ENCODE measurements at places on chromosomes 11 and 22.

DNA sequence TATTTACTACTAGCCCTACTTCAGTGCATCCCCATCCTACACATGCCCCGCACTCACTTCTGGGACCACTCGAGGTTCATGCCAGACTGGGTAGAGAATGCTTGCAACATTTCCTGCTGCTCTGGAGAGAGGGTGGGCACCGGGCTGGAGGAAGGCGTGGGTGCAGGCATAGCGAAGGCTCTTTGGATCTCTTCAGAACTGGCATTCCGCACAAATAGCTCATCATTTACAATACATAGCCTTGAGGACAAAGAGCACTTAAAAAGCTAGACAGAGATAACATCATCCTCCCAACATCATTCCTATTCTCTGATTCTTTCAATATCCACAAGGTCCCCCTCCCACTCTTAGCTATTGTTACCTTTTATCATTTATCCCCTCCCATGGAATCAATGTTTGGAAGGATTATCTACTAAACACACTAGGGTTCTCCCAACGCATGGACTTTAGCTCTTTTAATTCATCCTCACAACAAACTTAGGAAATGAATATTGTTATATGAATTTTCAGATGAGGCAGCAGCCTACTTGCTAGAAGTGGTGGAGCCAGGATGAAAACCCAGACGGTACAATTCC is 2.5 kb upstream of the TMEM223 start:
- DNase-seq: no peak

GRCh38 chr11:47991266-47991830 is 11.0 kb downstream of the PTPRJ start:
- DNase-seq: no peak

DNA sequence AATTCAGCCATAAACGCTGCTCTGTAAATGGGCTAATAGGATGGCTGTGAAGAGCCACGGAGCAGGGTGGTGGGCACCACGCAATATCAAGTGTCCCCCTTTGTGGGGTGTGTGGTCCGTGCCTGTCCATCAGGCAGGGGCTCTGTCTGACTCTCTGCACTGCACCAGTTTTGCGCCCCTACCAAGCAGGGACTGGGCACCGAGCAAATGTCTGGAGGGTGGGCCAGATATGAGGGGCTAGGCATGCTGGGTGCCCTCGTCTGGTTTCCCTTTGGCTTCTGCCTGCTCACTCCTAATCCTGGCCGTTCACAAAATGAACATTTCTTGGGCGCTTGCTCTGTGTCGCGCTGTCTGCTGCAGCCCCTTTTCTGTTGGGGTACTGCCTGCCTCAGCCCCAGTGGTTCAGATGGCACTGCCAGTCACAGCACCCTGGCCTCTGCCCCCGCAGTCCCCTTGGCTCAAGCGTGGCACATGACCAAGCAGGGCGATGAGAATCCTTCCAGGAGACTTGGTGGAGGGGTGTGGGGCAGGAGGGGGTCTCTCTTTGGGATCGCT is 37.1 kb upstream of the CELSR1 start:
- DNase-seq: no peak

DNA sequence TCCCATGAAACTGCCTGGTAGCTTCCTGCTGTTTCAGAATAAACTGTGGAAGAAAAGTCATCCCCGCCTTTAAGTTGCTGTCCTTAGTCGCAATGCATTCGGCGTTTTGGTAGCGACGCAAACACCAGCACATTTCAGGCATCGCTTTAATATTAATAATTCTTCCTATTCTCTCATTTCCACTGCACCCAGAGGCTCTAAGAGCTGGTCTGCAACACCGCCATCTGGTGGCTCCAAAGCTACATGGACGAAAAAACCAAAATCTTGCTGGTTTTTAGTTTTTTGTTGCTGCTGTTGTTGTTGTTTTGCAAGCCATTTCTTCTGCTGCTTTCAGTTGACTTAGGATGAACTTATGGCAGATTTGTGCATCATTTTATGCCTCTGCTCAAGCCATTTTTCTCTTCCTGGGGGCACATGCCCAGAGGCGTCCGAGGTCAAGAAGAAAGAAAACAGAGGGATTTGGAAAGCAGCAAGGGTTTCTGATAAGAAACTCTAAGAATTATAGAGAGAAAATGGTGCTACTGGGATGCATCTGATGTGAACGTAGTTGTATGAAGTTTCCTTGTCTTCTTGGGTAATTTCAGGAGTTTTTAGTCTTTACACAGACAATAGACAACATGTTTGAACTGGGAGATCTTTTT is 345.4 kb upstream of the KIRREL3 start:
- DNase-seq: peak; percentile 9

DNA sequence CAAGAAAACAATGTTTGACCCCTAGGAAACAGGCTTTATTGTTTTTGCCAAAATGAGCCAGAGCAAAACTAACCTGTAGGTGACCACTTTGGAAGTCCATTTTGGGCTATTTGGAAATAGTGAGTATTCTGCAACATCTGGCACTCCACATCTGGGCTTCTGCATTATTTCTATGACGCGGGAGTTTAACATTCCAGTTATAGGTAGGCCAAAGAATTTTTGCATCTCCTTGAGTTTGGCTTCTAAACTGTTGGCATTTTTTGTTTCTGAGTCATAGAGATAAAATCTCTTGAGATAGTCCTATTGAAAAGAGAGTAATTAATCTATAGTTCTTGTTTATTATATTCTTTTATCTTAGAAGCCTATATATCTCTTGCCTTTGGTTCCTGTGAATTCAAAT is 2.9 kb downstream of the MMP7 start:
- peak; percentile 33 for DNase-seq

- no peak for DNase-seq
These were observed 66.0 kb downstream of the FEZ1 start for GRCh38 chr11:125429807-125430678.

GRCh38 chr22:45548991-45549761 is 46.5 kb downstream of the FBLN1 start:
- DNase-seq: no peak

GRCh38 chr22:41478891-41479521 is 10.1 kb downstream of the ACO2 start:
- DNase-seq: no peak

GRCh38 chr22:35133702-35134380 is 67.9 kb downstream of the ISX start:
- no peak for DNase-seq

DNA sequence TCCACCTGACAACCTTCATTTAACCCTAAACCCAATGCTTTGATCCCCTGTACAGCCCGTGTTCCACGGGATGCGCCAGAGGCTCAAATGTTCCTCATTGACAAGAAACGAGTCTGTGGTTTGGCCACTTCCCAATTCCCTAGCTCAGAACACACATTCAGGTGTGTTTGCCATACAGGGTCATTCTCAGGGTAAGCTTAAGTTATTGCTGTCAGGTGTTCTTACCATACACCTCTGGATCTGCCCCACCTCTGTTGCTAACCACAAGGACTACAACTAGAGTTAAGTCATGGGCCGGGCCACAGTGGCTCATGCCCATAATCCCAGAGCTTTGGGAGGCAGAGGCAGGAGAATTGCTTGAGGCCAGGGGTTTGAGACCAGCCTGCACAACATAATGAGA is 45.6 kb upstream of the POLD3 start:
- DNase-seq: no peak

- DNase-seq: no peak
These were observed 127.7 kb downstream of the MN1 start for GRCh38 chr22:27673839-27674238.

DNA sequence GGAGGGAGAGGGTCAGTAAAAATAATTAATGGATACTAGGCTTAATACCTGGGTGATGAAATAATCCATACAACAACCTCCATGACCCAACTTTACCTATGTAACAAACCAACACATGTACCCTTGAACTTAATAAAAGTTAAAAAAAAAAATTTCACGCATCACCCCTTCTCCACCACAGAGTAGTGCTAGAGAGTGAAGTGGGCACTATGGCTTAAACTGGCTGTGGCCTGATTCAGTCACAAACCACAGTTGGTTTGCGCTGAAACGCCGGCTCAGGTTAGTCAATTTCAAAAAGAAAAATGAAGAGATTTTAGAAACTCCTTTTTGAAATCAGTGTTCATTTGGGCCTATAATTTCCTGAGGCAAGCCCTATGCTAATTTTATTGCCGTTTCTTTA is 144.3 kb downstream of the TRPC6 start:
- DNase-seq: no peak

- no peak for DNase-seq
These were observed 17.9 kb downstream of the RAB38 start for GRCh38 chr11:88157370-88157769.

DNA sequence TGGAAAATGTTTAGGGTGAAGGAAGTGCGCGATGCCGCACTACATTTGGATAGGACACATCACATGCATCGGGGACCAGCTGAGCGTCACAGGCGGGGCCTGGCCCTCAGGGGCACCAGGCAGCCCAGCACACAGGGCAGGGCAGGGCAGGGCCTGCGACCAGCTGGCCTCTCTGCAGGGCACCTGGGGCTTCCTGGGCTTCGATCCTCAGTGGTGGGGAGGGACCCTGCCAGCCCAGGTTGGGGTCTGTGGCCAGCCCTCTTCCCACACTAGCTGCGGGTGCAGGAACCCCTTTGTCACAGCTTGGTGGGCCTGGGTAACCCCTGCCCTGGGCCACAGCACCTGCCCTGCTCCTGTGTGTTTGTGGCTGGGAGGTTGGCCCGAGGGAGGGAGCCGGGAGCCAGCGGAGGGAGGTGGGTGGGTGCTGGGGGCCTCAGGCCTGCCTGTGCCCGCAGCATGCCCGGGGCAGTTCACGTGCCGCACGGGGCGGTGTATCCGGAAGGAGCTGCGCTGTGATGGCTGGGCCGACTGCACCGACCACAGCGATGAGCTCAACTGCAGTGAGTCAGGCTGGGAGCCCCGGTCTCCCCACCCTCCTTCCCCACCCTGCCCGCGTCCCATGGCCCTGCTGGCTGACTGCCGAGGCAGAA is 37.9 kb downstream of the ST14 start:
- no peak for DNase-seq

- DNase-seq: no peak
These were observed 615 bp downstream of the ANO5 start for GRCh38 chr11:22193348-22194051.

DNA sequence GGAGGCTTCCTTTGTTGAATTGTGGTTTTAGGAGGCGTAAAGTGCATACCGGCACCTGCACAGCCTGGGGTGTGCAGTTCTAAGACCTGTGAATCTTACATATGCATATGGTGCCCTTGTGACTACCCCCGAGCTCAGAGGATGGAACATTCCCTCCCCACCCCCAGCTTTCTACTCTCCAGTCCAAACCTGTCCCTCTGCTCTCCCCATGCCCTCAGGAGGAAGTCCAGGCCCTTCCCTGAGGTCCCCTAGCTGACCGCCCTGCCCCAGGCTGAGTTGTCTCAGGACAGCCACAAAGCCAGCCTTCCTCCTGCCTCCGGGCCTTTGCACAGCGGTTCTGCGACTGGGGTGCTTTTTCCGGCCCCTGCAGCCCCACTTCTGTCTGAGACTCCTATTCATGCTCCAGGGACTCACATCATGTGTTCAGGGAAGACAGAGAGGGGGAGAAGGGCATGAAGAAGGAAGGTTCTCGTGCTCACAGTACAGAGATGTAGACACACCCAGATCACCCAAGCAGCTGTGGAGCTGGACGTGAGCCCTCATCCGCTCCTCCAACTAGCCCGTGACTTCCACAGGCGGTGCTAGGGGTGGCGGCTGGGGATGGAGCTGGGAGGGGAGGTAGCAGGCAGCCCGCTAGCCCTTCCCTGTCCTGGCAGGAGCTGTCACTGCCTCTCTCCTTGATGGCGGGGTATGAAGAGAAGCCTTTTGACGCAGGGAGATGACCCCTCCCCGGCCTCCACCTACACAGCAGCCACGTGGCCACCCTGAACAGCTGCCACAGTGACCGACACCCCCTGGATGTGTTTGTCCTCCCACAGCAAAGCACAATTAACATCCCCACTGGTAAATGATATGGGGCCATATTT is 50.8 kb downstream of the FLRT1 start:
- no peak for DNase-seq

DNA sequence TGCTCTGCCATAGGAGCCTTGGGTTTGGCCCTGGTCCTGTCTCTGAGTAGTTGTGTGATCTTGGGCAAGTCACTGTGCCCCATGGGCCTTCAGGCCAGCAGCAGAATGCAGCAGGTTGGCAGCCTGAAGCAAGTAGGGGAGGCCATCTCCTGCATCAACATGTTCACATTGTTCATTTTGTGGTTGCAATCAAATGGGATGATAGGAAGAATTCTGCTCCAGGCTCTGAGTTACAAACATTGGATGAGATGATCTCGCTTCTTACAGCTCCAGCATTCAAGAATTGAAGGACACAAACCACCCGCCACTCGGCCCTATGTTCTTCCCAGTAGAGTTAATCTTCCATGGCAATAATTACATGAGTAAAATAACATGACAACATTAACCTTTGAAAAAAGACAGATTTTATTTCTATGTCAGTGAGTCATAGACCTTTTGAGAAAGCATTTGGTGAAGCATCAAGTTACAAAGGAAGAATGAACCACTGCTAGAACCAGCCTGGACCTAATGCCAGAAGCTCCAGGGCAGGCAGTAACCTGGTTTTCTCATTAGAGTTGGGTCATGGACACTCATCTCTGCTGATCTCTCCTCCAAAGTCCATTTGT is 308.3 kb upstream of the NCAM1 start:
- DNase-seq: peak; percentile 23

DNA sequence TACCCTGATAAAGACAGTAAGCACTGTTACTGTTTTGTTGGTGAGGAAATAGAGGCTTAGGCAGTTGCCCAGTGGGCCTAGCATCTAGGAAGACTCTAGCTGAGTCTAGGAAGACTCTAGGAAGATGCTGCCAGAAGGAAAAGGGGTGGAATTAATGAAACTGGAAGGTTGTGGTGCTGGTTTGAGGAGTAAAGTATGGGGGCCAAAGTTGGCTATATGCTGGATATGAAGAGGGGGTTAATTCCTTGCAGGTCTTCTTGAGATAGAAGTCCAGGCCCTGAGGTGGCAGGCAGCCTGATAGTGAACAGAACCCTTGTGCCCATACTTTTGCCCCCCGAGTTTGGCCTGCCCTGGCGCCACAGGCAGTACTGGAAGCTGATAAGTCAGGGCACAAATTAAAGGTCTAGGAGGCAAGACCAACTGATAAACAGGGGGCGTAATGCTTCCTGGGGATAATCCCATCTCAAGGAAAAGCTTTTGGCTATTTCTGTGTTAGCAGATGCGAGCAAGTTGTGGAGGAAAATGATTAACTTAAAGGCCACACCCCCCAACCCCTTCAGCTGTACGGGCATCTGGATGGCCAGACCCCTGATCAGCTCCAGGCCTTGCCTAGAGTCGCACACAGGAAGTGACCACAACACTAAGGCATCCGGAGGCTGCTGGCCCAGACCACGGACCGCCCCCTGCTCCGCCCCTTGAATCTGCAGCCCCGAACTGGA is 3.1 kb downstream of the ILK start:
- peak; percentile 84 for DNase-seq

All from HS-5 (cell line).